Activated CD8-positive, alpha-beta T cell treated with anti-CD3 and anti-CD28 coated beads, Interleukin-2, amount 10 ng/mL, durations not matched to agents 7 days and 5 days (primary cell): ENCODE measurements at places on chromosomes 12 and 14. TPM values are rescaled to one million over a fixed set of nuclear protein-coding genes. Genes with fewer than 3 reads are reported as not detected.

Gene CLEC9A
- total RNA-seq, result not detected

Gene FOXN3
- total RNA-seq, result 72.7 TPM

Gene FOXN4
- total RNA-seq, result not detected

Gene CCDC197
- not detected for total RNA-seq

Gene LAG3
- total RNA-seq, result 43.0 TPM

Gene IL31
- total RNA-seq, result not detected

Gene CLEC6A
- total RNA-seq, result not detected

Gene EIF2S3B
- total RNA-seq, result 2.3 TPM

Gene FAR2
- total RNA-seq, result 20.8 TPM

Gene OR4N5
- not detected for total RNA-seq
